ENCODE measurements at places on chromosomes 2 and 18. TPM values are rescaled to one million over a fixed set of nuclear protein-coding genes. Genes with fewer than 3 reads are reported as not detected.

GRCh38 chr2:151872463-151872862, 44.2 kb upstream of the ARL5A start:
- no peak for DNase-seq

GRCh38 chr2:29455200-29455860, 340.1 kb downstream of the CLIP4 start:
- no peak for DNase-seq

Gene ABCA12
- total RNA-seq: under 0.01 TPM

DNA sequence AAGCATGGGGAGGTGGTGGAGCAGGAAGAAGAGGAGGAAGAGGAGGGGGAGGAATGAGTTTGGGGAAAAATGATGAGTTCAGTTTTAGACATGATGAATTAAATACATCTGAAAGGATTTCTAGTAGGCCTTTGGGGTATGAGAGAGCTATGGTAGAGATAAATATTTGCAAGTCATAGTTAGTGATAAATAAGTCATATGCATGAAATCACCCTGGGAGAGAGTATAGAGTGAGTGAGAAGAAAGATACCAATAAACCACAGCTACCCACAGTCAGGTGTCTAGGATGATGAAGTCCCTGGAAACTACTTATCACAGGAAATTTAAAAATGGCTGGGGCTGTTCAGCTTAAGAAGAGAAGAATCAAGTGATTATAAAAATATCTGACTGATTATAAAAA, 240.5 kb downstream of the RDH14 start:
- DNase-seq: peak; percentile 47

DNA sequence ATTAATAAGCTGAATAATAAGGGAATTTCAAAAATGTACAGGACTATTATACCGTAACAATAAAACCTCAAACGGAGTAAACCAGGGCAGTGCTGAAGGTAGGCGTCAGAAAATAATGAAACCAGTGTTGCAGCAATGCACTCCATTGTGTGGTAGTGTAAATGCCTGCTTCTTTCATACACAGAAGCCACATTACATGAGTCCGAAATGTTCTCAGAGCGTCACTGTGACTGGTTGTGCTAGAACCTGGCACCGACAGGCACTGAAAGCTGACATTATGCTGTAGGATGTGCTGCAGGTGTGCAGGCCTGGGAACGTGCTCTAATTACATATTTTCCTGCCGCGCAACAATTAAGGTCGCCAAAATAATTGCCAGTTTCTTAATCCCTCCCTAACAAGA, 53.3 kb downstream of the ZEB2 start:
- no peak for DNase-seq

Gene SLC16A14
- total RNA-seq: 0.56 TPM

- DNase-seq: no peak
These were observed 90.8 kb downstream of the EPAS1 start for GRCh38 chr2:46387886-46388515.

DNA sequence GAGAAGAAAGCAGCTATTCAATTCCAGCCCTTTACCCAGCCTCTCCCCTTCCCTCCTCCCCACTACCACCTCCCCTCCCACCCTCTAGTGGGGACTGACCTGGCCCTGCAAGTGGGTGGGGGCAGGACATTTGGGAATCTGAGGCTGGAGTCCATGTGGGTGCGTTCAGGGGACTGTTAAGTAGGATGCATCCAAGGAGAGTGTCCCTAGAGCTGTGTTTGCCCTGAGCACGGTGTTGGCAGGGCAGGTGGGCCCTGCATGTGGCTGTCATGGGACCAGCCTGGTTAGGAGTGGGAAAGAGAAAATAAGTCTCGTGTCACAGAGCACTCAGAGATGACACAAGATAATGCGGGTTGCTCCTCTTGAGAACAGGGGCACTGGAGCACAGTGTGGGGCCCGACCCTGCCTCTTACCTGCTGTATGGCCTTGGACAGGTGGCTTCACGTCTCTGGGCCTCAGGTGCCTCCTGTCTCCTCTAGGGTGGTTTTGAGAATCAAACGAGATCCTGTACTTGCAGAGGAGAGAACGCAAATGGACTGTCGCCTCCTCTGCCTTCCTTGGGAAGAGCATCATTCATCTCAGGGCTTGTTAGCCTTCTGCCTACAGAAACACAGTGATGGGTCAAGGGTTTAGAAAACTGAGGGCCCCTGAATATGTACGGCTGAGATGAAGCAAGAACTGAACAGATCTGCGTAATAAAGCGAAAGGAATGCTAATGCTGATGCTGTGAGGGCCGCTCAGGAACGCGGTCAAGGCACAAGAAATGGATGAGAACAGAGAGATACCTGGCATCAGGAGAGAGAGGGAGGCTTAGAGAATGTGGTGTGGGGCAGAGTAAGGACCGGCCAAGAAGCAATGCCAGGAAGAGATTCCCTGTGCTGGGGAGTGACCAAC, 187.7 kb upstream of the HAAO start:
- DNase-seq: no peak

Gene PKDCC
- total RNA-seq: 55.6 TPM
